ENCODE measurements at places on chromosomes 4 and X. TPM values are rescaled to one million over a fixed set of nuclear protein-coding genes. Genes with fewer than 3 reads are reported as not detected.

The SPANXB1 gene
- total RNA-seq: 2.0 TPM

The STAP1 gene
- total RNA-seq: not detected

The CXorf49 gene
- not detected for total RNA-seq

The ARMCX1 gene
- 0.48 TPM for total RNA-seq

The SHOX gene
- total RNA-seq: not detected

The NHSL2 gene
- 0.22 TPM for total RNA-seq

The GABRQ gene
- total RNA-seq: 0.20 TPM

The ENPEP gene
- 0.01 TPM for total RNA-seq

The KLF8 gene
- total RNA-seq: 0.02 TPM

The ZNF630 gene
- total RNA-seq: 0.20 TPM

The ZAR1 gene
- not detected for total RNA-seq

The TRIM60 gene
- not detected for total RNA-seq

The FGFR3 gene
- 1.8 TPM for total RNA-seq

The TEX13C gene
- not detected for total RNA-seq

The LIN54 gene
- 6.4 TPM for total RNA-seq

The PGAM4 gene
- 0.21 TPM for total RNA-seq

The FDCSP gene
- total RNA-seq: not detected

The ETDB gene
- not detected for total RNA-seq

The CLIC2 gene
- 0.03 TPM for total RNA-seq

The HTRA3 gene
- total RNA-seq: 20.4 TPM

The FMR1 gene
- total RNA-seq: 21.0 TPM

The ITIH6 gene
- total RNA-seq: not detected

The SLC9B2 gene
- total RNA-seq: 6.2 TPM

The TMSB15B gene
- 6.4 TPM for total RNA-seq

The TMEM47 gene
- 1.2 TPM for total RNA-seq

The DCAF8L2 gene
- total RNA-seq: not detected

The GAB3 gene
- 0.45 TPM for total RNA-seq

The ENPP6 gene
- not detected for total RNA-seq

The MAML3 gene
- total RNA-seq: 11.6 TPM

The CXCL5 gene
- total RNA-seq: 28.1 TPM

The DKK2 gene
- total RNA-seq: not detected

The NR3C2 gene
- total RNA-seq: 0.08 TPM

The RAB33A gene
- total RNA-seq: 0.13 TPM

The GABRG1 gene
- total RNA-seq: not detected

The MSANTD1 gene
- total RNA-seq: 0.21 TPM

The BRS3 gene
- not detected for total RNA-seq

The MAGEB10 gene
- total RNA-seq: not detected

The TGIF2LX gene
- not detected for total RNA-seq

The CITED1 gene
- total RNA-seq: 1.6 TPM

The ATP1B4 gene
- total RNA-seq: not detected

The CHRDL1 gene
- not detected for total RNA-seq

The LAGE3 gene
- 64.7 TPM for total RNA-seq

The RGN gene
- not detected for total RNA-seq

The USP17L28 gene
- total RNA-seq: not detected

The SPARCL1 gene
- total RNA-seq: not detected

The MCTS1 gene
- total RNA-seq: 98.0 TPM

The GLOD5 gene
- not detected for total RNA-seq

The SSX4 gene
- not detected for total RNA-seq

The SPANXN4 gene
- total RNA-seq: not detected

The REPS2 gene
- total RNA-seq: 1.5 TPM

The CXCL10 gene
- total RNA-seq: 0.20 TPM

The SLC2A9 gene
- total RNA-seq: 0.31 TPM

The ERAS gene
- total RNA-seq: 0.10 TPM

The CCDC120 gene
- total RNA-seq: 2.7 TPM

The ADRA2C gene
- total RNA-seq: 9.2 TPM
